ENCODE measurements at places on chromosomes 6 and 20. TPM values are rescaled to one million over a fixed set of nuclear protein-coding genes. Genes with fewer than 3 reads are reported as not detected.
A peak's percentile ranks its signal among the peaks of the same experiment; 100 is the strongest.

Gene PRKN
- total RNA-seq: 0.26 TPM

DNA sequence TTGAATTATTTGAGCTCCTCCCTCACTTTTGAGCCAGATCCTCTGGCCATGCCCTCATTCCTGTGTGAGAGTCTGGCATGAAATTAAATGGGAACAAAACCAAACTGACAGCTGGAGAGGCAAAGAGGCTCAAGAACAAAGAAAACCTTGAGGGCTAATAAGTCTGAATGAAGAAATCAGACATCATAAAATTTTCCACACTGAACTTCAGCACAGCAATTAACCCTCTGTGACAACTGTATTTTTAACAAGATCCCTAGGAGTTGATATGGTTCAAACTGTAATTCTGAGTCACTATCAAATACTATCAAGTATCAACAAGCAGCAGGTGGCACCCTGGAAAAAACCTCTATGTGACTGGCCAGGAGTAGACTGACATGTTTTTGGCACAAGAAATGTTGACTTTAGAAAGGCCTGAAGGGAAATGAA lies 109.4 kb upstream of the EMILIN3 start:
- H3K27ac ChIP-seq: no peak overlapping the region
- no peaks in the 10 kb centered on the region for H3K27me3 ChIP-seq
- H3K4me3 ChIP-seq: no peak overlapping the region
- peaks cover 15% of the 10 kb centered on the region for H3K36me3 ChIP-seq
- DNase-seq: no peak

Gene DDAH2
- total RNA-seq: 3.5 TPM

- no peaks in the 10 kb centered on the region for H3K36me3 ChIP-seq
- H3K4me1 ChIP-seq: no peaks in the 10 kb centered on the region
- no peak overlapping the region for H3K4me3 ChIP-seq
- no peak for DNase-seq
- H3K27me3 ChIP-seq: no peaks in the 10 kb centered on the region
These were observed 634.0 kb upstream of the PTCHD4 start for GRCh38 chr6:48744948-48745347.

DNA sequence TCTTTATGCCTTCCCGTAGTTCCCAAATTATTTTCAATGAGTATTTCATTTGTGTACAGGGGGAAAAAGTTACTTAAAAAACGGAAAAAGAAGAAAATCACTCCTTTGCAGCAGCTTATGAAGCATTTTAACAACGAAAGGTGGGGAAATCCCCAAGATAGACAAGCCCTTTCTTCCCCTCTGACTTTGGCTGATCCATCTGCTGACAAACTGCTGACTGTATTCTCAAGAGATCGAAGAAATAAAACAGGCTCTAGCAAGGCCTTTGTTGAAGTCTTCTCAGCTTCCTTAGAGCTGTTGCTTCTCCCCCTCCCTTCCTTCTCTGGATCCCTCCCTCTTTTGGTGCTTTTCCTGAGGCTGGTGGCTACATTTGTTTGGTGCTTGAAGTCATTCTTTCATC lies 325.2 kb downstream of the NRN1 start:
- H3K36me3 ChIP-seq: peaks cover 21% of the 10 kb centered on the region
- H3K4me1 ChIP-seq: peaks cover 31% of the 10 kb centered on the region
- H3K27ac ChIP-seq: peak overlapping the region; percentile 23
- H3K4me3 ChIP-seq: no peak overlapping the region
- no peak for DNase-seq

Gene POM121L2
- not detected for total RNA-seq

Gene TNXB
- total RNA-seq: 0.43 TPM

Gene PSORS1C2
- total RNA-seq: not detected

Gene ANGPT4
- total RNA-seq: not detected

DNA sequence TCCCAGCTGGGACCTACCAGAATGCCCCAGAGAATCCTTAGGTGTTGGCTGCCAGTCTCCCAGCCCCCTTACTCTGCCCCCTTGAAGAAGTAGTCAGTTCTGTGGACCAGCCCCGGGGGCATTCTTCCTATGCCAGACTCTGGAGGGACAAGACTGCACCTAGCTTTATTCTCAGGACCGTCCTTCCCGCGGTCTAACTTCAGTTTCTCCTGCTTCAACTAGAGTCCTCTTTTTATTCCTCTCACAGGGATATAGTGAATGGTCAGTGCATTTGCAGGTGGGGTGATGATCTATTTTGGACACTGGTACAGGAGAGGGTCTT lies 35.9 kb upstream of the MDFI start:
- peaks cover 6% of the 10 kb centered on the region for H3K4me1 ChIP-seq
- H3K27me3 ChIP-seq: peaks cover 4% of the 10 kb centered on the region
- DNase-seq: no peak
- no peak overlapping the region for H3K27ac ChIP-seq
- no peaks in the 10 kb centered on the region for H3K36me3 ChIP-seq
- H3K4me3 ChIP-seq: no peak overlapping the region

Gene EEF1A2
- 0.27 TPM for total RNA-seq
